ENCODE measurements at places on chromosomes 6 and 20. TPM values are rescaled to one million over a fixed set of nuclear protein-coding genes. Genes with fewer than 3 reads are reported as not detected.

DNA sequence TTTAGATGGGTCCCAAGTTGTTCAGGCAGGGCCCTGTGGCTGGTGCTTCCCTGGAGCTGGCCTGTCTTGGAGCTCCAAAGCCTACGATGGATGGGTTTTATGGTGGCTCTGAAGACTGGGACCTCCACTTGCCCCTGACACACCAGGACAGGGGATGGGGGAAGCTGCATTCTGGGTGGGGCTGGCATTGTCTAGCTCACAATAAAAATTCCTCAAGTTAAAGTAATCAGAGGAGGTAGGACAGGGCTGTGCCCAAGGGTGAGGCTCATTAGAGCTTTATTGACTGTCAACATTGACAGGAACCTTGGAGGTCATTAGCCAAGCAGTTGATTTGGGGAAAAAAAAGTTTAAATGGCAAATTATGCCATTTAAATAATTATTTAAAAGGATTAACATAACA is 35.7 kb downstream of the TFAP2C start:
- no peak overlapping the region for H3K4me3 ChIP-seq
- no peaks in the 10 kb centered on the region for H3K36me3 ChIP-seq
- no peak overlapping the region for H3K27ac ChIP-seq
- H3K27me3 ChIP-seq: no peaks in the 10 kb centered on the region
- DNase-seq: no peak

GRCh38 chr20:37407573-37408002 is 61.6 kb downstream of the SRC start:
- H3K36me3 ChIP-seq: no peaks in the 10 kb centered on the region
- no peak for DNase-seq
- peaks cover 14% of the 10 kb centered on the region for H3K27me3 ChIP-seq
- no peak overlapping the region for H3K4me3 ChIP-seq
- no peak overlapping the region for H3K27ac ChIP-seq

Gene KIFC1
- 1.2 TPM for total RNA-seq

DNA sequence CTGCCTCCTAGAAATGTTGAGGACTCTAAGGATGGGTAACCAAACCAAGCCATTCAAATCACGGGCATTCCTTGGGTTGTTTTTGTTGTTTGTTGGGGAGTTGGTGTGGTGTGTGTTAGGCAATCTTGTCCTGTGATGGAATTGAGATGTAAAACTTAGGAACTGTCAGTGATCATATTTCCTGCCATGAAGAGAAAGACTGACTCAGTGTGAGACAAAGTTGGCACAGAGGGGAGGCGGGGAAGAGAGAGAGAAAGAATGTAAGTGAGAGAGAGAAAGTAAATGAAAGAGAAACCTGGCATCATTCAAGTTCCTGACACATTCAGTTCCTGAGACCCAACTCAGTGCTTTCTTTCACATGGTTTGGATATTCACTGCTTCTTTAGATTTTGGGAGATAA is 21.6 kb upstream of the FBXO30 start:
- H3K4me3 ChIP-seq: no peak overlapping the region
- no peaks in the 10 kb centered on the region for H3K36me3 ChIP-seq
- H3K27ac ChIP-seq: no peak overlapping the region
- no peaks in the 10 kb centered on the region for H3K27me3 ChIP-seq
- H3K4me1 ChIP-seq: no peaks in the 10 kb centered on the region

DNA sequence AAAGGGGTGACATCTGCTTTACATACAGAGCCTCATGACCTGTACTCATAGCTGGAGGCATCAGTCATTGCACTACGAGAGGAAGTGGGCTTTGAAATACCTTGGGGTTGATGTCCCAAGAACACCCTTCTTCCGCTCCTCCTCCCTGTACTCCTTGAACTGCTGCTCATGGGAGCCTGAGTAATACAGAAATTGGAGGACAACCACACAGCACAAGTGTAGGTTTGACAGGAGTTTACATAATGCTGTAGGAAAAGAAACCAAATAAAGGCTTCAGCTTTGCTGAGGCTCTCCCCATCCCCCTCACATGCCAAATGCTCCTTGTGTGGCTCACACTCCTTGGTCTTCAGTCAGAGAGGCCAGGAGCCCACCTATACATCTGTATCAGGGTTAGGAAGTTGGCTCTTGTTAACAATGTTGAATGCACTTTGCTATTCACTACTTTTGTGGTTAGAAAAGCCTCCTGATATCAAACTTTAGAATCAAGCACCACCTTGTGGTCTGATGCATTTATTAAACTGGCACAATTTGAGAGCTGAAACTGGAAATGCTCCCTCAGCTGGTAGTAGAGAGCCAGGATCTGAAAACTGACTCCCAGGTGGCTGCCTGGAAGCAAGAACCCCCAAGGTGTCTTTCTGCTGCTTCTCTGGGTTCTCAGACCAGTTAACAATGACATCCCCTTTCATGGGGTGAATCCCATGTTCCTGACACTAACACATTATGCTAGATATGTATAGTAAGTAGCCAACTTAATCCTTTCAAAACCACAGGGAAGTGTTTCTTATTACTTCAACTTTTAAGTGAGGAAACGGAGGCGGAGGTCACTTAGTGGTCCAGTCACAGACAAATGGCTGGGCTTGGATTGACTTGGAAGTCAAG is 56.2 kb upstream of the EDN1 start:
- H3K4me1 ChIP-seq: peaks cover 15% of the 10 kb centered on the region

Gene CHRNA4
- not detected for total RNA-seq

- H3K27me3 ChIP-seq: no peaks in the 10 kb centered on the region
- peaks cover 46% of the 10 kb centered on the region for H3K4me1 ChIP-seq
- H3K4me3 ChIP-seq: no peak overlapping the region
- DNase-seq: no peak
Observed at GRCh38 chr20:53757472-53757913, 163.9 kb upstream of the ZNF217 start.

DNA sequence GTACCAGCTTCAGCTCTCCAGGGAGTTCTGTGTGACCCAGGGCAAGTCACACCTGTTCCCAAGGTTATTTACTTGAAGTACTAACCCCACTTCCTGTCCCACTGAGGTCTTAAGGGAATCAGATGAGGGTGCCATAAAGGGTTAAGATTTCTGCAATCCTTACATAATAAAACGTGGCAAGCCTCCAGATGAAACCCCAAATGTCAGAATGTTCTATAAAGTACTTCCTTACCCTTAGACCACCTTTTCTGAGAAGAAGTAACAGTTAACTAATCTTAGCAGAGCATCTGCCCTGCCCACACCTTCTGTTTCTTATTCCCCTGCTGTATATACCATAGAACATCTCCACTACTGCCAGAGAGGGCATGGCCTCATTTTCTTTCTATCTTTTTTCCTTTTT is 6.0 kb upstream of the AVP start:
- DNase-seq: no peak
- no peak overlapping the region for H3K27ac ChIP-seq
- H3K4me1 ChIP-seq: peaks cover 26% of the 10 kb centered on the region
- no peaks in the 10 kb centered on the region for H3K36me3 ChIP-seq
- no peaks in the 10 kb centered on the region for H3K27me3 ChIP-seq

DNA sequence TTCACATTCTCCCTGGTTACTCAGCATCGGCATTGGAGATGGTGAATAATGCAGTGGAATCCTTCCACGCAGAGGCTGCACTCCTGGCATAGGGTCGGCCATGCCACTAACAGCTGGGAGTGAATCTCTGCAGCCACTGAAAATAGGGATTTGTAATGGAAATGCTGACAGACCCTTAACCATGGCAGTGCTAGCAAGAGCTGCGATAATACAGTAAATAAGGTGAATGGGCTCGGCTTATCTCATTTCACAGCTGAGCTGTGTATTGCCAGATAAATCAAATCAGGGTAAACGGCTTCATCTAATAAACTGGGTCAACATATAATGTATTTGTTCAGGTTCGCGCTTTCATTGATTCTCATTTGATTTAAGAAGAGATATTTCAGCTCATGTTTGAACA is 156.8 kb downstream of the SLC35B3 start:
- H3K4me1 ChIP-seq: no peaks in the 10 kb centered on the region
- H3K36me3 ChIP-seq: no peaks in the 10 kb centered on the region
- no peak overlapping the region for H3K27ac ChIP-seq

GRCh38 chr20:48599748-48600469 is 227.9 kb downstream of the PREX1 start:
- H3K27me3 ChIP-seq: no peaks in the 10 kb centered on the region
- no peak overlapping the region for H3K4me3 ChIP-seq
- H3K27ac ChIP-seq: no peak overlapping the region
- H3K36me3 ChIP-seq: no peaks in the 10 kb centered on the region
- no peak for DNase-seq

Gene TRIM15
- not detected for total RNA-seq

- DNase-seq: no peak
- H3K27me3 ChIP-seq: no peaks in the 10 kb centered on the region
- H3K4me3 ChIP-seq: no peak overlapping the region
Observed at GRCh38 chr6:26225848-26226578, 138.8 kb downstream of the HFE start.

All from CD4-positive, alpha-beta T cell (primary cell).